Activated naive CD4-positive, alpha-beta T cell treated with anti-CD3 and anti-CD28 coated beads, Interleukin-2, amount 50 U/mL, for 72 hours (primary cell): ENCODE measurements at places on chromosomes 1 and 21. TPM values are rescaled to one million over a fixed set of nuclear protein-coding genes. Genes with fewer than 3 reads are reported as not detected.

- peak; percentile 33 for DNase-seq
These were observed 6.1 kb upstream of the IGFN1 start for GRCh38 chr1:201184307-201185122.

DNA sequence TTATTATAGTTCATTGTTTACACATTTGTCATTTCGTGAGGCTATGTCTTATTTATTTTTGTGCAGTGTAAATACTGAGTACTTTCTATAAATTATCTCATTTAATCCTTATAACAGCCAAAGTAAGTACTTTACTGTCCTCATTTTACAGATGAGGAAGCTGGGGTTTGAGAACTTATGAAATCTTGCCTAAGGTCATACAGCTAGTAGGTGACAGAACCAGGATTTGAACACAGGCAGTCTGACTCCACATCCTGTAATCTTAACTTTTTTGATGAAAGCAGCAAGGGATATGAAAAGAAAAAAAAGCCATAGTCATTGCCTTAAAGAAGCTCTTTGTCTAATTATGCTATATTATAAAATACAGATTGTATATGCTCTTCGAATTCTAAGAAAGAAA is 107.1 kb upstream of the BMP8A start:
- DNase-seq, result no peak

DNA sequence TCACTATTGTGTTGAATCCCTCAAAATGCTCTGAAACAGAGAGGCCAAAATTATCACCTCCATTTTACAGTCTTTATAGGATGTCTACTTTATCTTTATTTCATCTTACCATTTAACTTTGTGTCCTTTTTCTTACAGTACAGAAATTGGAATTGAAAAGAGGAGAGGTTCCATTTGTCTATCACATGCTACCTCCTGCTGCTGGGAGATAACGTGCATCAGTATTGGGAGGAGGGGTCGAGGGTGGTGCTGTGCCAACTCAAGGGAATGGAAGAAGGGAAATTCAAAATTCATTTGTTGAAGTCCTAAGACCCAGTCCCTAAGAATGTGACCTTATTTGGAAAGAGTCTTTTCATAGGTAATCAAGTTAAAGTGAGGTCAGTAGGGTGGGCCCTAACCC is 85.3 kb downstream of the HHIPL2 start:
- no peak for DNase-seq

GRCh38 chr1:186089940-186090339 is 285.1 kb downstream of the TPR start:
- no peak for DNase-seq

DNA sequence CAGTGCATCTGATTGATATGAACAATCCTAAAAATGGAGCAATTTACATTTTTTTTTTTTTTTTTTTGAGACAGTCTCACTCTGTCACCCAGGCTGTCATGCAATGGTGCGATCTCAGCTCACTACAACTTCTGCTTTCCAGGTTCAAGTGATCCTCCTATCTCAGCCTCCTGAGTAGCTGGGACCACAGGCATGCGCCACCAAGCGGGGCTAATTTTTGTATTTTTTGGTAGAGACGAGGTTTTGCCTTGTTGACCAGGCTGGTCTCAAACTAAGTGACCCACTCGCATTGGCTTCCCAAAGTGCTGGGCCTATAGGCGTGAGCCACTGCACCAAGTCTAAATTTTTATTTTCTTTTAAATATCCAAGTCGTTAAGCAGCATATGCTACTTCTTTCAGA is 109.0 kb downstream of the FAF1 start:
- no peak for DNase-seq

The LCE2C gene
- total RNA-seq, result not detected

DNA sequence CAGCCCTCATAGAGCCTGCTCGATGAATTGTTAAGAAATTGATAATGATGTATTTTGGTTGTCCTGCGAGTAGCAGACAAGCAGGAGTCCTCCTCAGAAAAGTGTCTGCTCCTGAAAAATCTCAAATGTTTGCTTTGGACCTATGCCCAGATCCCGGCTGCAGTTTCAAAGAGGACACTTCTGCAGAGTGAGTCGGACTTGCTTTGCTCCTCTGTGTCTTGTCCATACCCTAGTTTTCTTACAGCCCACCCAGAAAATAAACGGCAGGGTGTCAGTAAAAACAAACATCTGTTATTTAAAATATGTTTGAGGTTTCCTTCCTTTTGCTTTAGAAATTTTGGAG is 2.8 kb downstream of the S100A10 start:
- DNase-seq, result no peak

- peak; percentile 9 for DNase-seq
These were observed 6.9 kb downstream of the TMEM125 start for GRCh38 chr1:43276673-43277072.
